PC-3 (cell line): ENCODE measurements at places on chromosomes 12 and 14.

- H3K4me3 ChIP-seq: no peak overlapping the region
- H3K36me3 ChIP-seq: no peaks in the 10 kb centered on the region
- H3K4me1 ChIP-seq: no peaks in the 10 kb centered on the region
Observed at GRCh38 chr14:90467501-90467900, 70.7 kb downstream of the CALM1 start.

DNA sequence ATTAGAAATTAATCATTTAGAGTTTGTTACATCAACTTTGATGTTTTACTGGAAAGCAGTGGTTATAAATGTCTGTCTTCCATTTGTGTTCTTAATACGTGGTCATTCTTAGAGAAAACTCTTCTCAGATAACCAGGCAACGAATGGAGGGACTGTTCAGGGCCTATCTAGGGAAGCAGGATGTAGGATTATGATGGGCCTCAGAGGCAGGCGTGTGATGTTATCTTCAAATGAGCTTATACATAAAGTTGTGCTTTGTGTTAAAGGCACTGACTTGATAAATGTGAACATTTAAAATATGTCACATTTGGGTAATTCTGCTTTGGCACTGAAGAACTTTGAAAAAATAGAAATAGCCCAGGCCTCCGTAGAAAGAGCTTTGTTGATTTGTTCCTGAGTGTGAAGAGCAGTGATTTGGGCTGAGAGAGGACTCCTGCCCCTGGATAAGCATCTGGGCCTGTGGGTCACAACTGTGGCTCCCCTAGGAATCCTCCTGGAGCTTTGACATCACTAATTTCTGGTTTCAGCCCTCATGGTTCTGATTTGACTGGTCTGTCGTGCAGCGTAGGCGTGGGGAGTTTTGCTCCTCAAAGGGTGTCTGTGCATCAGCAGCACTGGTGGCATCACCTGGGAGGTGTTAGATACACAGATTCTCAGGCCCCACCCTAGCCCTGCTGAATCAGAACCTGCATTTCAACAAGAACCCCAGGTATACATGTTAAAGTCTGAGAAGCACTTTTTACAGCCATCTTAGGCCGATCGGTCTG, 55.4 kb downstream of the SAMD4A start:
- H3K27me3 ChIP-seq: no peaks in the 10 kb centered on the region
- no peak overlapping the region for H3K4me3 ChIP-seq
- no peak overlapping the region for H3K27ac ChIP-seq
- peaks cover 2% of the 10 kb centered on the region; the same call in 1 of the 2 replicates for H3K36me3 ChIP-seq
- no peak for DNase-seq

DNA sequence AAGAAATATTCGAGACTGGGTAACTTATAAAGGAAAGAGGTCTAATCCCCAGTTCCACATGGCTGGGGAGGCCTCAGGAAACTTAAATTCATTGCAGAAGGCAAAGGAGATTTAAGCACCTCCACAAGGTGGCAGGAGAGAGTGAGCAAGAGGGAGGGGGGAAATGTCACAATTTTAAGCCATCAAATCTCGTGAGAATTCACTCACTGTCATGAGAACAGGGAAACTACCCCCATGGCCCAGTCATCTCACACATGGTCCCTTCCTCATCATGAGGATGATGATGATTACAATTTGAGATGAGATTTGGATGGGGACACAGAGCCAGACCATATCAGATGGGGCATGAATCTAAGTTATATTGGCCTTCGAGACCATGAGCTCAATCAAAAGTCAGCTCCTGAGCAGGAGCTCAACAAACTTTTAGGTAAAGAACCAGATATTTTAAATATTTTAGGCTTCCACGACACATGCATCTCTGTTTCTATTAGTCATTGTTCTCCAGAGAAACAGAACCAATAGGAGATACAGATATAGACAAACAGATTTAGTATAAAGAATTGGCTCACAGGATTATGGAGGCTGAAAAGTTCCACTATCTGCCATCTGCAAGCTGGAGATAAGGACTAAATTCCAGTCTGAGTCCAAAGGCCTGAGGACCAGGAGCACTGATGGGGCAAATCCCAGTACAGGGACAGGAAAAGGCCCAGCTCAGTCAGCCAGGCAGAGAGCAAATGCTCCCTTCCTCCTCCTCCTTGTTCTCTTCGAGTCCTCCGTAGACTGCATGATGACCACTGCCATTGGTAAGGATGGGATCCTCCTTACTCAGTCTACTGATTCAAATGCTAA, 24.9 kb downstream of the DGLUCY start:
- H3K4me1 ChIP-seq: peaks cover 8% of the 10 kb centered on the region
- peak; percentile 75 for DNase-seq
- H3K36me3 ChIP-seq: no peaks in the 10 kb centered on the region
- no peaks in the 10 kb centered on the region for H3K27me3 ChIP-seq

GRCh38 chr14:51933191-51933590, 56.2 kb upstream of the RTRAF start:
- no peaks in the 10 kb centered on the region for H3K4me1 ChIP-seq
- H3K27me3 ChIP-seq: no peaks in the 10 kb centered on the region
- H3K36me3 ChIP-seq: no peaks in the 10 kb centered on the region
- no peak overlapping the region for H3K4me3 ChIP-seq

GRCh38 chr14:47153746-47154145, 502.2 kb upstream of the RPL10L start:
- H3K27me3 ChIP-seq: peaks cover 7% of the 10 kb centered on the region
- no peaks in the 10 kb centered on the region for H3K36me3 ChIP-seq
- H3K4me3 ChIP-seq: no peak overlapping the region
- DNase-seq: no peak
- no peak overlapping the region for H3K27ac ChIP-seq
